ENCODE measurements at places on chromosomes 4 and X.

DNA sequence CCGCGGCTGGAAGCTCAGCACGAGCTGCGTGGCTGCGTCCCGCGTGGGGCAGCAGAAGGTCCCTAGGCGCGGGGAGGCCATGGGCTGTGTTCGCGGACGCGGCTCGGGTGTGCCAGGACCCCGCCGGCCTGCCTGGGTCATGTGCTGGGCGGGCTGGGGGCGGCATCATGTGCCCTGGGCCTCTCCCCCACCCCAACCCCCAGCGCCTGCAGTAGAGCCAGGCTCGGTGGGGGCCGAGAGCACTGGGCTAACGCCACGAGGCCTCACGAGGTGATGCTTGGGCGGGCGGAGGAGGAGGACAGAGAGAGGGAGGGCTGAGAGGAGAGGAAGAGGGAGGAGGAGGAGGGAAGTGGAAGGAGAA, at the start of gene GPR143:
Gene GPR143, minus strand, starts transcription at position 111 of the 361 bp plus-strand sequence. Its CDS starts 30 bp downstream, at position 81.
- DNase-seq: no peak

GRCh38 chr4:96775501-96775900, 935.6 kb downstream of the PDHA2 start:
- DNase-seq: no peak

- DNase-seq: no peak
Measured at GRCh38 chr4:171378323-171378722, 434.9 kb upstream of the GALNTL6 start.

GRCh38 chr4:57094832-57095223, 15.4 kb downstream of the IGFBP7 start:
- DNase-seq: no peak

DNA sequence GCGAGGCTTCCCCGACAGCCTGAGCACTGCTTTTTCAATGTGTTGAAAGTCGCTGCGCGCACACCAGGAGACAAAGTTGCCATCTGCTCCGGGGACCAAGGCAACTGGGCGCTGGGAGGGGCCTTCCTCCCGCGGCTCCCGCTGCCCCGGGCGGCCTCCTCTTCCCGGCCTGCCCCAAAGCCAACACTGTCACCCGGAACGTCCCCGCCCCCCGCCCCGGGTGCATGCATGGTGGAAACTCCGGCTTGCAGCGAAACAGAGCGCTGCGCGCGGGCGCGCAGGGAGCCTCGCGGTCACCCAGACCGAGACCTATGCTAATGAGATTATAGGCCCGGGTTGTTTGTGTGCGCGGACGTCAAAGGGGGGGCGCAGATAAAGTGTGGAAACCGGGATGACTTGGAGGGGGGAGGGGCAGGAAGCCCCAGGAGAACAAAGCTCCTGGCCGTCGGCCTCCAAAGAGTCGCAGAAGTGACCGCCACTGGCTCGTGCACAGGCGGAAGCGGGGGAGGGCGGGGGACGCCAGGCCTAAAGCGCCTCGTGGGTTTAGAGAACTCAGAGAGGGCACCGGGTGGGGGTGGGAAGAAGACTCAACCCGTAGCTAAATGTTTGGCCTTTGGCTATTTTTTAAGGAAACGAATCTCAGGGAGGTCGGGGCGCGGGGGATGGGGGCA, 88.8 kb downstream of the BCOR start:
- DNase-seq: peak; percentile 13

DNA sequence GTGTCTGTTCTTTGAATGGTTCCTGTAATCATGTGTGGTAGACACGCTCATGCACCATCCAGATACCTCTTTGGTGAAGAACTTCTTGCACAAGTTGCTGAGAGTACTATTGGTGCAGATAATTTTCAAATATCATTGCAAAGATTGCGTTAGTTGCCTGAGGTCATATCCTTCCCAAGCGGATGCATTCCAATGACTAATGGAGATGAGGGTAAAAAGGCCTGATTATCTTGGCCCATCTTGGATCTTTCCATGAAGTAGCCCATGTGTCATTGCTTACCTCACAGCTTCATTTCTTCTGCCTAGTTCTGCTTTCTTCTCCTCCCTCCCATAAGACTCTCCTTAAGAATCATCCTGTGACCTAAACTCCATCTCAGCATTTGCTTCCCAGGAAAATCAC, 384.9 kb upstream of the CNKSR2 start:
- no peak for DNase-seq

DNA sequence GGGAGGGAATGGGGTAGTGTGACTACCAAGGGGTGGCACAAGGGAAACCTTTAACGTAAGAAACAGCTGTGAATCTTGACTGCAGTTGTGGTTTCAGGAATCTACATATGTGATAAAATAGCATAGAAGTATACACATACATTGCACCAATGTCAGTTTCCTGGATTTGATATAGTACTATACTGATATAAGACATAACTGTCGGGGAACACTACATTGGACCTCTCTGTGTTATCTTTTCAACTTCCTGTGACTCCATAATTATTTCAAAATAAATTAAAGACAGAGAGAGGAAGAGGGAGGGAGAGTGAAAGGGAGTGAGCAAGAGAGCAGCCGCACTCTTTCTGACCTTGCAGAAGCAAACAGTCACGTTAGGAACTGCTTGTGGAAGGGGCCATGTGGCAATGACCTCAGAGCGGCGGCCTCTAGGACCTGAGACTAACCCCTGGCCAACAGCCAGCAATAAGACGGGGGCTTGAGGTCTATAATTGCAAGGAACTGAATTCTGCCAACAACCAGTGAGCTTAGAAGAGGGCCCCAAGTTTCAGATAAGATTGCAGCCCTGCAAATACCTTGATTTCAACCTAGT, 47.4 kb downstream of the NALF2 start:
- no peak for DNase-seq

Measured in CD4-positive, alpha-beta T cell treated with Interleukin-1 beta for 1 hour (primary cell).